ENCODE measurements at places on chromosomes 11 and 22.

- DNase-seq, result no peak
Measured at GRCh38 chr11:117535201-117535849, 207.7 kb downstream of the CEP164 start.

- DNase-seq, result no peak
Measured at GRCh38 chr22:41485033-41485432, 16.1 kb downstream of the ACO2 start.

- peak; percentile 81 for DNase-seq
Measured at GRCh38 chr11:110295531-110296225, 736 bp downstream of the RDX start.

DNA sequence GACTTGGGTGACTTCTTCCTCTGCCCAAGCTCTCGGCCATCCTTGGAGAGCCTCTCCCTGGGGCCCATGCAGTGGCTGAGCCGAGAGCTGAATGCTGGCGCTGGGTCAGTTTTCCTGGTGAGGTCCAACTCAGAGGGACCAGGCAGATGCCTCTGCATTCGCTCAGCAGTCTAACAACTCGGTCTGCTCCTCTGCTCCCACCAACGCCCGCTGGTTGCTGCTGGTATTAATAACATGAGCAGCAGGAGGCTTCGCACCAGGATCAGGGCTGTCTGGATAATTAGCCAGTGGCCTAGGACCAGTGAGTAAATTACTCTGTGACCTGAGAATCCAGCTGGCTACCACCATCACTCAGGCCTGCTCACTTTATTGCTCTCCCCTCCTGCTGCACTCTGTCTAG lies 77.7 kb upstream of the FAM181B start:
- no peak for DNase-seq

DNA sequence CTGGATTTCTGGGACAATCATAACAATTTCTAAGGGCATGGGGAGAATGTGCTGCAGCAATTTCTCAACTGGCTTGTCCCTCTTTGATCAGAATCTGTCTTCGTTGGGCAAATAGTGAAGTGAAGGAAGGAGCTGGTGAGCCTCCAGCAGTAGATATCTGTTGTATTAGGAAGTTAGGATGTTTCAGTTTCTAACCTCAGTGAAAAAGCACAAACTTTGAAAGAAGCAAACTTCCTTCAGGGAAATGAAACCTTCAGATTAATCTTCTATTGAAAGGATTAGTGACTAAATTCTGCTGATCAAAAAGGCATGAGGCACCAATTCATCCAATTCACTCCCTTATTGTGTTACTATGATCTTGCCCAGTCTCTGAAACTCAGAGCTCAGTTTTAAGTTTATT lies 24.3 kb downstream of the LMO2 start:
- DNase-seq, result no peak

DNA sequence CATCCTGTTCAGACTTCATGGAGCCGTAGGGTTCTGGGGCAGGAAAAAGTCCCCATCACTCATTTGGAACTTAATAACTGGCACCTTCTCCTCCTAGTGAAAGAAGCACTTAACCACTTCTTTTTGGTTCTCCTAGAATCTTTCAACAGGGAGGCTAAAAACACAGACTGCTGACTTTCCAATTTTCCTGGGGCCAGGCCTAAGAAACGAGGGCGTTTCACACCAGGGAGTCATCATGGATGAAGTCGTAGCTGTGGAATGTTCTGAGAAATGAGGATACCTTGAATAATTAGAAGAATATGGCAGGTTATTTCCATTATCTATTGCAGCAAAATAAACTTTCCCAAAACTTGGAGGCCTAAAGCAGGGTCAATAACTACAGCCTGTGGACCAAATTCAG lies 26.0 kb upstream of the API5 start:
- DNase-seq, result no peak

DNA sequence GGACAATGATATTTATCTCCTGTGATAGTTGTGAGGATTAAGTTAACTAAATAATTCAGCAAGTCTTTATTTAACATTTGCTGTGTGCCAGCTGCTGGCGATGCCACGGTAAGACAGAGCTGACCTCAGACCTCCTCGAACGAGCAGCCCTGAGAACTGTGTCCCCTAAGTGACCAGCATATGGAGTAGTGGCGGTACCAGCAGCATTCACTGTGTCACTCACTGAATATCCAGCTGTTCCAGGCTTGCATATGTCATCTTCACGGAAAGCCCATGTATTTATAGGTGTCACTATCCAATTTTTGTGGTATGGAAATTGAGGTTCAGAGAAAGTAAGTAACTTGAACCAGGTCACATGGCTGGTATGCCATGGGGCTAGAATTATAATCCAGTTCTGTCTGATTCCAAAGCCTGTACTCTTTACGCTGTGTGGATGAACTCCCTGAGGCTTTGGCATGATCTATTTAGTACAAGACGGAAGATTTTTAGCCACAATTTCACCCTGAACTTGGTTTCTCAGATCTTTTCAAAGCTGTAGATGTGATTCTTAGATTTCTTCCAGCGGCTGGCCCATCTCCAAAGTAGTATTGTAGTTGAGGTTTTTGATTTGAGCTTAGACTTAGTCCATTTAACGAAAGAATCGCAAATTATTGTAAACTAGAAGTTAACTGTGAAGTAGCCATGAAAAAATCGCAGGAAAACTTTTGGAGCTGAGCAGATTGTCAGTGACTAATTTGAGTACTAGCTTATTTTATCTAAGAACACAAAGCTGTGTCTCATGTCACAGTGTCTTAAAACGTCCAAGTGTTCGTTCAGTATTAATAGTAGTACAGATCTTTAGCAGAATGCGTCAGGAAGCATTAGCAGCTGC lies 49.4 kb upstream of the MYO18B start:
- no peak for DNase-seq

- no peak for DNase-seq
Measured at GRCh38 chr11:65851811-65852507, 6.0 kb downstream of the CFL1 start.

Measured in GM13976 (cell line).